SK-N-SH treated with all-trans-retinoic acid at 6 μM for 48 hours (cell line): ENCODE measurements at places on chromosomes 3 and 15.

- ATAC-seq: no peak
Measured at GRCh38 chr15:101393172-101393571, 96.3 kb downstream of the PCSK6 start.

- ATAC-seq: no peak
Measured at GRCh38 chr3:179606534-179607085, 2.0 kb downstream of the NDUFB5 start.

DNA sequence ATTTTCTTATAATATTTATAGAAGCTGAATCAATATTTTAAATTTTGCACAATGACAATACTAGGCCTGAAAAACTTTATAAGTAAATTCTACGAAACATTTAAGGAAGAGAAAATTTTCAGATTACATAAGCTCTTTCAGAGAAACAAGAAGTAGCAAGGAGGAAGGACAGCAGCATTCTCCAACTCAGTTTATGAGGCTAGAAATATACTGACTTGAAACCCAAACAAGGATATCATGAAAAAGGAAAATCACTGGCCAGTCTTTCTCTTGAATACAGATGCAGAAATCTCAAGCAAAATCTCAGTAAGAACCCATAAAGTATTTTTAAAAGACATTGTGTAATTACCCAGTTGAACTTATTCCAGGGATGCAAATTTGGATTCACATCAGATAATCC, 121.3 kb downstream of the STAC start:
- no peak for ATAC-seq

GRCh38 chr15:54836052-54836795, 360.5 kb downstream of the RSL24D1 start:
- no peak for ATAC-seq

DNA sequence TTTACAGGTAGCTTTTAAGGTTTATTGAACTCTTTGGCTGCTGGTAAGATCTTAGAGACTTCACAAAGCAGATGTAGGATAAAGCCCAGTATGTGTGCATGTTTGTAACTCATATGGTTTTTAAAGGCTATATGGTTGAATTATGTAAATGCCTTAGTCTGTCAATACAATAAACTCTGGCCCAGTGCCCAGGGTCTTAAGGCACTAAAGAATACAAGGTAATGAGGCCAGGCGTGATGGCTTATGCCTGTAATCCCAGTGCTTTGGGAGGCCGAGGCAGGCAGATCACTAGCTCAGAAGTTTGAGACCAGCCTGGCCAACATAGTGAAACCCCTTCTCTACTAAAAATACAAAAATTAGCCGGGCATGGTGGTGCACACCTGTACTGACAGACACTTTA, 170.3 kb upstream of the CGNL1 start:
- ATAC-seq: no peak

DNA sequence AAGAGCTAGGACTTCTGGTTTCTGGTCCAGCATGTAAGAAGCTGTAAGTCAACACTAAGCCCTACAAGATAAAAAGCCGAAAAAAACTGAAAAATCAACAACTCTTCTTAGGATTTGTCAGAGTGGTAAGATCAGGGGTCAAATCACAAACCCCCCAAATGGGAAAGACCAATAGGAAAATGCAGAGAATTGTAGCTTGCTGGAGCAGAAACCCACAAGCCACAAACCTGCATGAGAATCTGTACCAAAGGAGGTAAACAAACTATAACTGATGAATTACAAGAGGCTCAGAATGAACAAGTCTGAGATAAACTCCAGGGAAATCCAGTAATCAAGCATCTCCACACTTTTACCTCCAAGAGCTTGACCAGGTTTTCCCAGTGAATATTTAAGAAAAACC, 36.0 kb downstream of the RFX7 start:
- no peak for ATAC-seq
